ENCODE measurements at places on chromosomes 6 and 20.

GRCh38 chr20:58623579-58624473 lies 27.3 kb upstream of the STX16 start:
- DNase-seq = no peak

- DNase-seq = peak; percentile 4
Measured at GRCh38 chr6:33049323-33050013, 24.0 kb downstream of the HLA-DPA1 start.

DNA sequence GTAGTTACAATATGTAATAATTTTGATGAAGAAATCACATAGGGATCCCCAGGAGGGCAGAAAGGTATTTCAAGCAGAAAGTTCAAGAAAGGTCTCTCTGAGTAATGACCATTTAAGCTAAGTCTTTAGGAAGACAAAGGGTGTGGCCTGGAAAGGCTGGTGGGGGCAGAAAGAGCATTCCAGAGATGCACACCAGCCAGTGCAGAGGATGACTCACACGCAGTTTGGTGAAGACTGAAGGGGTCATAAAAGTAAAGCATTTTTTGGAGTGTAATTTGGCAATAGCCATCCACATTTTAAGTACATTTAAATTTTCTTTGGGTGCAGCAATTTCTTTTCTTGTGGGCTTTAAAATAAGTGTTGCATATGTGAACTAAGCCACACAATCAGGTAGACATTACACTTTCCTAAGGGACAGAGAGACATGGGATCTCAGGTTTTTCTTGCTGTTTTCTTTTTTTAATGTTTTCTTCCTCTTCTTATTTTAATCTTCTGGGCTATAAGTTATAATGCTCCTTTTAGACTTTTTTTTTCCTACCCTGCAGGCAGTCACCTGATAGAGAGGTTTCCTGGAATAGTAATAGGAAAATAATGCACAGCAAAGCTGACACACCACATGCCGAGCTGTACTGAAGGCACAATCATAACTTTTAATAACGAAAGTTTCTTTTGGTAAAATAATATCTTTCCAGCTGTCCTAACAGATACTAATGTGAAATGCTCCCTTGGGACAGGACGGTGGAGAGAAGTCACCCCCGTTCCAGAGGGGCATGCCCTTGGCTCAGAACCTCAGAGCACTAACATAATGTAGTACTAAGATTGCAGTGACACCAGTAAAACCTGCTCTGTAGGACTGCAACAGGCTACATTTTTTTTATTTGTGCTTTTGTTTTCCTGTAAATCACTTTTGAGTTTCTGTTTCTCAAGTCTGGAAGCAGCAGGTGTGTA lies 49.6 kb upstream of the PTPRK start:
- DNase-seq = no peak

DNA sequence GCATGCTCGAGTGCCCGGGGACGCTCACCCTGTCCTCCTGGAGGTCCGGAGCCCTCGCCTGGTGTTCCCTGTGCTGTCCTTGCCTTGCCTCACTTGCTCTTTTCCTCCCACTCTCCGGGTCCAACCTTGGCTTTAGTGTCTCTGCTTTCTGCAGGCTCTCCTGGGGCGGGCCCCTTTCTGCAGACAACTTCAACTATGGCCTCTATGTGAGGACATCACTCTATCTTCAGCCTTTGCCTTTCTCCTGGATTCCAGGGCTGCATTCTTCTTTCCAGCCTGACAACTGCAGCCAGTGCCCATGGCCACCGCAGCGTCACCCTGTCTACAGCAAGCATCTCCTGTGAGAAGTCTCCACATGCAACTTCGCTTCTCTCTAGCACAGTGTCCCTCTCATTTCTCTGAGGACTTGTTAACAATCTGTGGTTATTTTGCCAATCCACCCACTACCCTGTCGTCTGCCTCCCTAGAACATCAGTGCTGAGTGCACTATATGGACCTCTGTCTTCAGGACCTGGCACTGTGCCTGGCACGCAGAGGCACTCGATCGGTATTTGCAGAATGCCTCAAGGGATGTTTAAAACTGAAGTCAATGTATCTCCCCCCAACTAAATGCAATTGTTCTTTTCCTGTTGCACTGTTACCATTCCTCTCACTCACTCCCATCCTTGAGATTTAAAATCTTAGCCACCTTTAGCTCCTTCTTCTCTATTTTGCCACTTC lies 35.9 kb downstream of the FOXC1 start:
- DNase-seq = no peak

DNA sequence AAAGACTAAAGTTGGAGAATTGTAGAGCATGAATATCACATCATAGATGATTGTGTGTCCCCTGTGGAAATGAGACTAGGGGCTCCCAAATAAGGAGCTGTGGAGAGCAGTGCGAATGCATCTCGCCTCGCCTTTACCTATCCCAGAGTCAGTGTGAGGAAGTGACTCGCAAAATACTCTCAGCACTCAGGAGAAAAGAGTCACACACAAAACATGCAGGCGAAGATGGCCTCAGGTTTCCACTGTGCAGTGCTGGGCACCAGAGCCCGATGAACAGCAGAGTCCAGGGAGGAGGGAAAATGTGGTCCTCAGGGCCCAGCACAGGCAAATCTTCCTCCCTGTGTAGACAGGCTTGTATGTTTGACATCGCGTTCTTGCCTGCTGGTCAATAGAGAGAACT lies 126.5 kb upstream of the AFDN start:
- no peak for DNase-seq

DNA sequence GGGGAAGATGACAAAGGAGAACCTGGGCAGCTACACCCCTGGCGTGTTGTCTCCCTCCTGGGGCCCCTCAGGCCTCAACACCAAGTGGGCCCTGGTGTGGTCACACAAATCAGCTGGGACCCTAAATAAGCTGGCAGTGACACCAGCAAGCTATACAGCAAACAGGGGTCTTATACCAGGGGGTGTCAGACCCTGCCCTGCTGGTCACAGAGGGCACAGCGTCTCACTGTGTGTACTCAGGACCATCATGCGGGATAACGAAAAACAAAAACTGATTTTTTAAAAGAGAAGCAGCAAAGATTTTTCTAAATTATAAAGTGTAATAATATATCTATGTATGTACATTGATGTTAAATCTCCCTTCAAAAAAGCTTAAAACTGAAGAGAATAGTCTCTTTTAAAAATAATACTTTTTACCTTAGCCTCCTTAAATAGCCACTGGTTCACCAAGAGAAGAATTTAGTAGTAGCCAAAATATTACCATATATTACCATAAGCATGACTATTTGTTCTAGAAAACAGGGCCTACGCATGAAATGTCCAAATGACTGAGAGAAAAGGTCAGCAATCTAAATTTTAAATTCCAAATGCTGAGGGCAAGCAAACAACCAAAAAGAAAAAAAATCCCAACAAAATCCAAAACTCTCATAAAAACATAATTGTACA lies 220.4 kb downstream of the KIF16B start:
- DNase-seq = no peak

GRCh38 chr20:54305421-54305820 lies 97.5 kb downstream of the PFDN4 start:
- no peak for DNase-seq

GRCh38 chr6:121881974-121882667 lies 446.7 kb downstream of the GJA1 start:
- no peak for DNase-seq

DNA sequence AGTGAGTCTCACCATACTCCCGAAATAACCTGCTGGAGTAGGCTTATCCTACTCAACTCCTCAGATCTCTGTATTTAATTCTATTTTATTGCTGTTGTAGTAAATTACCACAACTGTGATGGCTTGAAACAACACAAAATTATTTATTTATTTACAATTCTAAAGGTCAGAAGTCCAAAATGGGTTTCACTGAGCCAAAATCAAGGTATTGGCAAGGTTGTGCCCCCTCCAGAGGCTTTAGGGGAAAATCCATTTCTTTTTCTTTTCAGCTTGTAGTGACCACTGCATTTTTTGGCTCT lies 869 bp upstream of the SLC17A2 start:
- DNase-seq = no peak

DNA sequence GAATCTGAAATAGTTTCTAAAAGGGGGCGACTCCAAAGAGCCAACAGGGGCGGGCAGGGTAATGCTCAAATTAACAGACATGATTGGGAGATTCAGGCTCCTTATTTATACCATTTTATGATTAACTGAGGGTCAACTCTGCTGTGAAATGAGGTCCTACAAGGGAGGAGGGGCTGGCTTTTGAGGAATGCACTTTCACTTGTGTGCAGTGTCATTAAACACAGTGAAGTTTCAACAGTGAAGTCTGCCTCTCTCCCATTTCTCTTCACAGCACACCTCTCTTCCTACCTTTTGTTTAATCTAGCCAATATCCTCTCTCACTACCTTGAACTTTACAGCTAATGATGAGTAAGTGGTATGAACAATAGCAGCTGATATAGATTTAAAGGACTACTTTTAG lies 557.3 kb upstream of the CITED2 start:
- no peak for DNase-seq

All from hematopoietic multipotent progenitor cell treated with erythropoietin and hydrocortisone succinate and interleukin-3 and kit ligand, for 8 days (in vitro differentiated cells).